ENCODE measurements at places on chromosomes 6 and 20.

DNA sequence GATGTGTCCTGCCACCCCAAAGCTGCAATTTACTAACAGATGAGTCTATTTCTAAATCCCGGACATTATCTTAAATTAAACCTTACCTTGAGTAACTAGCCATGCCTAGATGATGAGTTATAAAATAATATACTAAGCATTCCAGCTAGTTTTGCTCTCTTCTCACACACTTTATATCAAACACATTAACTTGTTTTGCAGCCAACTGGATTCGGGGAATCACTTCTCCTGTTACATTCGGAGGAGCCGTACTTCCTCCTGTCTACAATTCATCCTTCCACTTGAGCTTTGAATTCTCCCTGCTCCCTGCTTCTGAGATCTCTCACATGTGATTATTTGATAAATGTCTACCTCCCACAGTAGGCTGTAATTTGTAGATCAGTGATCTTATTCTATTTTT, 420.1 kb downstream of the GJA1 start:
- DNase-seq = no peak

- DNase-seq = no peak
These were observed 30.1 kb downstream of the PRDM1 start for GRCh38 chr6:106116125-106116832.

DNA sequence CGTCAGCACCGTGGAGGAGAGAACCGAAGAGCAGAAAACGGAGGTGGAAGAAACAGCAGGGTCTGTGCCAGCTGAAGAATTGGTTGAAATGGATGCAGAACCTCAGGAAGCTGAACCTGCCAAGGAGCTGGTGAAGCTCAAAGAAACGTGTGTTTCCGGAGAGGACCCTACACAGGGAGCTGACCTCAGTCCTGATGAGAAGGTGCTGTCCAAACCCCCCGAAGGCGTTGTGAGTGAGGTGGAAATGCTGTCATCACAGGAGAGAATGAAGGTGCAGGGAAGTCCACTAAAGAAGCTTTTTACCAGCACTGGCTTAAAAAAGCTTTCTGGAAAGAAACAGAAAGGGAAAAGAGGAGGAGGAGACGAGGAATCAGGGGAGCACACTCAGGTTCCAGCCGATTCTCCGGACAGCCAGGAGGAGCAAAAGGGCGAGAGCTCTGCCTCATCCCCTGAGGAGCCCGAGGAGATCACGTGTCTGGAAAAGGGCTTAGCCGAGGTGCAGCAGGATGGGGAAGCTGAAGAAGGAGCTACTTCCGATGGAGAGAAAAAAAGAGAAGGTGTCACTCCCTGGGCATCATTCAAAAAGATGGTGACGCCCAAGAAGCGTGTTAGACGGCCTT, 41.6 kb downstream of the ZBTB2 start:
- DNase-seq = no peak

- DNase-seq = no peak
These were observed 158.3 kb downstream of the GRM4 start for GRCh38 chr6:33987531-33988021.

- no peak for DNase-seq
These were observed 373.8 kb upstream of the RUNX2 start for GRCh38 chr6:44954281-44954680.

DNA sequence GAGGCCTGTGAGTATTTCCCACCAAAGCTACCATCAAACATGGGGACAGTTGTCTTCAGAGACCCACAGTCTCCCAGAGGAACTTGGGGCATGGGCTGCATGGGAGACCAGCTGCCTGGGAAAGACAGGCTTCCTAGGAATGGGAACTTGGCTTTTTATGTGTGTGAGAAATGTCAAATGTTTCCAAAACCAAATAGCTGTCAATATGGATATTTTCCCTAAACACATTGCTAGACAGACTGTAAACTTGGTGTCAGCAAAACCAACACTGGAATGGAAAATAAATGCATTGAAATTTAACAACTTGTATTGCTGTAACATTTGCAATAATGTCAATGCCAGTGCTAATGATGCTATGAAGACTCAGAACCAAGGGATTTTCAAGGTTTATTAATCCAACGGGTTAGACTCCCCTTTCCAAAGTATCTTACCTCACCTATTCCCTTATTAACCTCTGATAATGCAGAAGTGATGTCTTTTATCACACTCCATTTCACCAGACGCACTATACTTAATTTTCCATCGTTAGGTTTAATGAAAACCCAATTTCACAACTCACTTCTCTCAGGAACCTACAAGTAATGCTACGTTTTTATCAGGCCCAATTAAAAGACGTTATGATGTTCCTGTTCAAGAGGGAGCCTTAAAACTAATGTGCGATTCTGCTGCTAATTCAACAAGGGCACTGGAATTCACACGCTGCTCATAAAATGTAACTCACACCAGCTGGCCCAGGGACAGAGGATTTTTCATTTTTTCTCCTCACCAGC, 546.1 kb upstream of the CHD6 start:
- no peak for DNase-seq

DNA sequence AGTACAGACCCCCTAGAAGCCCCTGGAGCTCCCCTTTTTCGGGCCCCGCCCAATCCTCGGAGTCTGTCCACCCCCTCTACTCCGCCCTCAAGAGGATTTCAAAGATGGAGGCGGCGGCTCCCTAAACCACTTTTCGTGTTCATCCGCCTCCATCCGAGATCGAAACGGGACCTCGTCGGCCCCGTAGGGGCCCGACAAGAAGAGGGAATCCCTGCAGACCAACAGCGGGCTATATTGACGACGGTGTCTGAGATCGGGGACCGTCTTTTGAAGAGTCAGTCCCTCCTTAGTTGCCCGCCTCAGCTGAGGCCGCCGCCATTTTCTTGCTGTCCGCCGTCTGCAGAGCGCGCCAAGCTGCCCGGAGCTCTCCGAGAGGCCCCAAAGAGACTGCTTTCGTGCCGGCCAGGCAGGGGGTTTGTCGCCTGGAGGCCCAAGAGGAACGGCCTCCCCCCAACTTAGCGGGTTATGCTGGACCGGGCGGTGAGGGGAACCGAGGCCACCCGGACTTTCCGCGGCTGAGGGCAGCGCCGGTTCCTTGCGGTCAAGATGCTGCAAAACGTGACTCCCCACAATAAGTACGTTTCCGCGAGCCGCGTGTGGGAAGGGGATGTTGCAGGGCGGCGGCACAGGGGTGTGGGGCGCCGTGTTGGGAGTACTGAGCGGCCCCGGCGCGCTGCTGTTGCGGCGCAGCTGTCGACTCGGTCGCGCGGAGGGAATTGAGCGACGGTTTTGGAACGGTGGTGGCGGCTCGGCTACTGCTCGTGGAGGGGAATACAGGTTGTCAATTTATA, 4.2 kb downstream of the BRD2 start:
- no peak for DNase-seq

- no peak for DNase-seq
These were observed 25.7 kb downstream of the HEBP2 start for GRCh38 chr6:138429761-138430160.

- DNase-seq = no peak
These were observed 23.2 kb downstream of the L3MBTL3 start for GRCh38 chr6:130041594-130041993.

DNA sequence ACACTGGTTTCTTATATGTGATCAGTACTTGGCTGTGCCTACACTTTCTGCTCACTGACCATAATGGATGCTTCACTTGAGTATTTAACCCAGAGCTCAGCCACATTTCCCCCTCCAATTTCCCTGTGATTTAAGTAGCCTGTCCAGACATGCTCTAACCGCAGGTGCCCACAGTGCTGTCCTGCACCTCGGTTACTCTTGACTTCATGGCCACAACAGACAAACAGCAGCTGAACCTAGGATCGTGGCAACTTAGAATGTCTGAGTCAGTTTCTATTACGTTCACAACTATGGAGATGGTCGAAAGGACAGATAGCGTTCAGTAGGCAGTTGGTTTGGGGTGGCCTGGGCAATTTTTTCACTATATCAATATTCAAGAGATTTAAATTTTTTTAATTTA, 306.9 kb upstream of the SGK1 start:
- DNase-seq = no peak

DNA sequence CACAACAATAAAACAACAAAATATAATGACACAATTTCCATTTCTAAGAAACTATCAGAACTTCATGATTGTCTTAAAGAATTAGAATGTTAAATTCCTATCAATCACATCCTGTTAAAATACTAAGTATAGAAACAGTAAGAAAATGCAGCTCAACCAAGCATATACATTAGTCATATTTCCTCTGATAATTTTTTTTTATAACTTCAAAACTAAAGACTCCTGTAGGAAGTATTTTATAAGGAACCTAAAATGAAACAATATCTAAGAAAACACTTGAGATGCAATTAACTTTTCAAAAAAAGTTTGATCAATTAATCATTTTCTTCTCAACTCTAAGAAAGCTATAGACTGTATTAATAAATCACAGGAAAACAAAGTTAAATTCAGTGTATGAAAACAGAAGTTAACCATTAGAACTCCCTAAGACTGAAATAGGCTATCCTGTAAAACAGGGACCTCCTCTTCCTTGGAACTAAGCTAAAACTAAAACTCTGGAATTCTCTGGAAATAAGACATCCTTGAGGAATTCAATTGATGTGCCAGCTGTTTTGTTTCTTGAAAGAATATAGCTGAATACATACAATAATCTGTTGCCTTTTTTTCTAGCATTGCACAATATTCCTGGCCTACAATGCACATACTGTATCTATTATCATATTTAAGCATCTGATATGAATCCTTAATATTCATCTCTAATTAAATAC, 19.8 kb downstream of the FKBP5 start:
- DNase-seq = no peak

DNA sequence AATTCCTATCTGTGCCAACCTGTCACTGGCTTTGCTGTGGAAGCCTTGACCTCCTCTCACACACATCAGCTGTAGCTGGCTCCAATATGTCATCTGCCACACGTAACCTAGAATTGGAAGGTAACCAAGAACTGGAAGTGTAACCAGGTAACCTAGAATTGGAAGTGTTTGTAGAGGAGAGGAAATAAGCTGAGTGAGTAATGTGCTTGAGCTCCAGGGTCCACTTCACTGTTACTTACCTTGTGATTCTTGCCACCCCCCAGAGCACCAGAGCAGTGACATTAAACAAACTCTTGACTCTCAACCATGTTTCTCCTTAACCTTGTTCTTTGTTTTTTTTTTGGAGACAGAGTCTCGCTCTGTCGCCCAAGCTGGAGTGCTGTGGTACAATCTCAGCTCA, 350.5 kb downstream of the NRN1 start:
- DNase-seq = no peak

DNA sequence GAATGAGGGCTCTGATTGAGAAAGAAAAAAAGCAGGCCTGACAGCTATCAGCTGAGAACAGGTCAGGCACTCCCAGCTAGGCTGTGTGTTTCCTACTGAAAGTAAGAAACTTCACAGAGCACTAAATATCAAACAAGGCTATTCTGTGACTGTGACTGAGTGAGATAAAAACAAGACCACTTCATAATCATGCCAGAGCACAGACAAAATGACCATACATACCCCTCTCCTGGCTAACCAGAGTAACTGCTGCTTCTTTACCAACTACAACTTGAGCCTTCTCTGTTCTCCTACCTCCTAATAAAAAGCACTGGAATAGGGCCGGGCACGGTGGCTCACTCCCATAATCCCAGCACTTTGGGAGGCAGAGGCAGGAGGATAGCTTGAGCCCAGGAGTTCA, 6.8 kb upstream of the BTN1A1 start:
- no peak for DNase-seq

DNA sequence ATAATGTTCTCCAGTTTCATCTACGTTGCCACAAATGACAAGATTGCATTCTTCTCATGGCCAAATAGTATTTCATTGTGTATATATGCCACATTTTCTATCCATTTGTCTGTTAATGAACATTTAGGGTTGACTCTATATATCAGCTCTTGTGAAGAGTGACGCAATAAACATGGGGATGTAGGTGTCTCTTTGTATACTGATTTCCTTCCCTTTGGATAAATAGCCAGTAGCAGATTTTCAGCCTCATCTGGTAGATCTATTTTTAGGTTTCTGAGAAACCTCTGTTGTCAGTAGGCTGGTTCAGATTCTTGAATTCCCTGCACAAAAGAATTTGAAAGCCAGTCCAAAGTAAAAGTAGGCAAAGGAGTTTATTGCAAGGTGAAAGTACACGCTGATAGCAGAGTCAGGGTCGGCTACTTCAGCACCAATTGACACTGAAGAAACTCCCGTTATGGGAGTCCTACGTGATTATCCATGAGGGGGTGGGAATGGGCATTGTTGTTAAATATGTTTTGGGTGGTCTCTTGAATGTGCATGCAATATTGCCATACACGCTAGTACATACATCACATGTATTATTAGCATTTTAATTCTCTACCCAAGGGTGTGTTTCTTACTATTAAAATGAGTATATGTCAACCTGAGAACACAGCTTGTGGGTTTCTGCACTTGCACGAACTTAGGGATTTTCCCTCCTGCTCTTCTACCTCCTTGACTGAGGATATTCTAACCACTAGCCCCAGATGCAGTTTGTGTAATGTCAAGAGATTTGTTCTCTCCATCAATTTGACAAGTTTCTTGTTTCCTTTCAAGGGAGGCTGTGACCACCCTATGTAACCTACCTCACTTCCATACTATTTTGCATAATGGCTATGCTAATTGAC, 14.4 kb upstream of the SLC17A2 start:
- no peak for DNase-seq

DNA sequence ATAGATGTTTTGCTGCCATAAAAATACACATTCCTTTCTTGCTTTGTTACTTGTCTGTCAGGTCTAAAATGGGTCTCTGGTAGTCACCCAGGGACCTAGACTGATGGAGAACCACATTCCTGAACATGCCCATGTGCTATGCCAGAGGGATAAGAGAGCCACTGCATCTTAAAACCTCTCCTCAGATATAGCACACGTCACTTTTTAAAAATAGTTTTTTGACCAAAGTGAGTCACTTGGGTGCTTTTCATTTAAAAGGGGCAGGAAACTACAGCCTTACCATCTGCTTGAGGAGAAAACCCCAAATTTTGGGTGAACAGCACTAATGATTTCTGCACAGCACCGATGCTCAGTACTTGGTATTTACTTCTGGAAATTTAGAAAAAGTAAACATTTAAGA, 197.8 kb downstream of the OGFRL1 start:
- no peak for DNase-seq

GRCh38 chr6:112034616-112034995, 19.3 kb upstream of the CCN6 start:
- no peak for DNase-seq

GRCh38 chr6:43579171-43579570, 3.2 kb downstream of the POLH start:
- DNase-seq = no peak

- no peak for DNase-seq
These were observed 16.4 kb upstream of the KIFC1 start for GRCh38 chr6:33375143-33375671.
